RKO (cell line): ENCODE measurements at places on chromosomes 6 and 20.

GRCh38 chr6:116572162-116572561 is 858 bp downstream of the RWDD1 start:
- peak; percentile 69 for DNase-seq

DNA sequence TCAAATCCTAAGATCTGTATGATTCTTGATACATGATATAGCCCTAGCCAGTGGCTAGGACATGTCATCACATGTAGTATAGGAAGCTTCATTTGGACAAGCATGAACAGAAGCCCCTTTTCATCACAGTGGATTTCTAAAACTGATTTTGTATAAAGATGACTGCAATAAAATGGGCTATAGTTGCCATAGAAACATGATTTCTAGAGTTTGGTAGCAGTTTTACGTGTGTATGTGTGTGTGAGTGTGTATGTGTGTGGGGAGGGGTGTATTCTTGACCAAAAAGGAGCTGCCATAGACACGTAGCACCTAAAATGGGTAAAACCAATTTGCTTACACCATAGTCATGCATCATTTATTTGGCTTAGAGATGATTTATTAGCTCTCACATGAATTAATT is 200.5 kb upstream of the CNR1 start:
- no peak for DNase-seq

DNA sequence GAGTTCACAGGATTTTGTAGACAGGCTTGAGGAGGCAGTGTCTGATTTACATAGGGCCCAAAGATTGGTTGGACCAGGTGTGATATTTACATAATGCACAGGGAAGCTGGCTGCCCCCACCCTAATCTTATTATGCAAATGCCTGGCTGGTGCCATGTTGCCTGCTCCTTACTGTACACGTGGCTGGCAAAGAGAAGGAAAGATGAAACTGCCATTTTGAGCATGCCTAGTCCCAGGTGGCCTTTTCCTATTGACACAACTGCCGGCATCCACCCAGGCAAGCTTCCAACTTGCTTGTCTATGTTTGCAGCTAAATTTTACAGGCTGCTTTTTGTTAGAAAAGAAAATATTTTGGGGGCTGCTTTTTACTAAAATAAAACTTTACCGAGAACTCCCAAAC is 174.6 kb downstream of the LMBRD1 start:
- no peak for DNase-seq

GRCh38 chr6:166308033-166308768 is at the start of gene PRR18:
PRR18 (minus strand) TSS chr6:166308392; CDS start chr6:166308142, 250 bp downstream.
- no peak for DNase-seq

DNA sequence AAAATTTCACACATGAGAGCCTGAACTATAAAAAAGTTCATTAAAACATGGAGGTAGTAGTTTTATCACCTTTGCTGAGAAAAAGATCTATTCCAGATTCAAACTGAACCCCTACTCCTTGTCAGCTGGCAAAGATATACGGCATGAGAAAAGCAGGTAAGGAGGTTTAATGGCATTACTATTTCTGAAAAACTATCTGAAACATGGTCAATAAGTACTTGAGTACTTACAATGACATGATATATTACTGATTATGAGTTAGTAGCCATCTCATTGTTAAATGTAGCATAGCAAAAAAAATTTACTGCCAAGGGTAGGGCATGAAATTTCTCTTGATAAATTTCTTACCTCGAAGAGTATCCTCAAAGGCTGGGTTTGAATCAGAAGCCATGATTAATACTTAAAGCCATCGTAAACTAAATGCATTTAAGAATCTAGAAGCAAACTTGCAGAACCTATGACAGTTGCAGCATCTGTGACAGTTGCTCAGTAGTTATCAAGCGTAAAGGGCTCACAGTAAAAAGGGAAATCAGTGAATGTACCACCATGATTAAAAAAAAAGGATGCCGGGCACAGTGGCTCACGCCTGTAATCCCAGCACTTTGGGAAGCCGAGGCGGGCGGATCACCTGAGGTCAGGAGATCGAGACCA is 8.7 kb downstream of the SLC17A5 start:
- peak; percentile 16 for DNase-seq

DNA sequence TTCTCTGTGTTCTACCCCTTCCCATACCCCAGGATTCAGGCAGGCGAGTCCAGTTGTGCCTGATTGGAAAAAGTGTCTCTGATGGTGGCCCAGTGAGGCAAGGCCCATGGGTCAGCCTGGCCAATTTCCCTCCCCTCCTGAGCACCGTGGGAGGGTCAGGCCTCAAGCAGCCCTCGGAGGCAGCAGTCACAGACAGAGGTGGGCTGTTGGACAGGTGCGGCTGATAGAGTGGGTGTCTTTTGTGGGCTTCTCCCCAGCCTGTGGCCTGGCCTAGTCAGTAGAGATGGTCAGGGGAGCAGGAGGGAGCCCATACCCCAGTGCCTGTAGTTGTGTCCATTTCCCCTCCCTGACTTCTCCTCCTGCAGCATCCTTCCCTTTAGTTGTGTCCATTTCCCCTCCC is 8.9 kb downstream of the MYT1 start:
- no peak for DNase-seq

GRCh38 chr6:4464638-4465037 is 311.6 kb upstream of the CDYL start:
- DNase-seq: no peak

GRCh38 chr6:127912914-127913313 is 12.1 kb upstream of the THEMIS start:
- DNase-seq: no peak
